ENCODE measurements at places on chromosomes 5 and 9. TPM values are rescaled to one million over a fixed set of nuclear protein-coding genes. Genes with fewer than 3 reads are reported as not detected.

- DNase-seq = no peak
- no peaks in the 10 kb centered on the region for H3K36me3 ChIP-seq
- H3K4me1 ChIP-seq = peaks cover 6% of the 10 kb centered on the region
- no peak overlapping the region for H3K27ac ChIP-seq
Measured at GRCh38 chr5:19886123-19886917, 101.7 kb downstream of the CDH18 start.

DNA sequence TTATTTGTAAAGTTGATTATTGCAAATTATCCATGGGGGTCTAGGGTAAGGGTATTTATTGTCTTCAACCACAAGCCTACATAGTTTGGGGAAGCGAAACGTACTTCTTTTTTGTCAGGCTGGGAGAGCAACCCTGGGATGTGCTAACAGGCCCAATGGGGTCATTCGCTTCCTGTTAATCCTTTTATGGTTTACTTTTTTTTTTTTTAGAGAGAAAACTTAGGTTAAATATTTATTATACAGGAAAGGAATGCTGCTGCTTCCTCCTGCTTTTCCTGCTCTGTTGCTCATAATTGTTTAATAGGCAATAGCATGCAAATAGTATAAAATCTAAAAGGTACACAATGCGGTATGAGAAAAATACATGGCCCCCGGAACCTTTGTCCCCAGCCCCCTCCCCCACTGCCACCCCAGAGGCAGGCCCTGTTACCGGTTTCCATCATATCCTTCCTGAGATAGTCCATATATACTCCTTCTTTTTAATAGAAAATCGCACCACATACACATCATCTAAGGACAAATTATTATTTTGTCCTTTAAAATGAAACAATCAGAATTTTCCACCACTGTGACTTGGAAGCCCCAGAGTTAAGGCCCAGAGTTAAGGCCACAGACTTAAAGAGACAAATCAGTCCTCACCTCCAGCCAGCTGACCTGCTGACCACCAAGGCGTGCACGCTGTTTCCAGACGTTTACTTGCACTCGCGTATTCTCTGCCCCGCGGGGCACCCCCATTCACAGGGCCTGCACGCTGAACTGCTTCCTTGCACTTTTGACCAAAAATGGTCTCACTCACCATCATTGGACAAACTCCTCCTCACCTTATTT, 83.9 kb downstream of the NDFIP1 start:
- H3K4me3 ChIP-seq = no peak overlapping the region
- H3K4me1 ChIP-seq = peaks cover 5% of the 10 kb centered on the region
- no peaks in the 10 kb centered on the region for H3K27me3 ChIP-seq

GRCh38 chr9:137459601-137460362, 648 bp upstream of the NSMF start:
- peak overlapping the region; percentile 62 for H3K4me3 ChIP-seq
- H3K36me3 ChIP-seq = peaks cover 36% of the 10 kb centered on the region
- no peak for DNase-seq
- peak overlapping the region; percentile 85 for H3K27ac ChIP-seq

DNA sequence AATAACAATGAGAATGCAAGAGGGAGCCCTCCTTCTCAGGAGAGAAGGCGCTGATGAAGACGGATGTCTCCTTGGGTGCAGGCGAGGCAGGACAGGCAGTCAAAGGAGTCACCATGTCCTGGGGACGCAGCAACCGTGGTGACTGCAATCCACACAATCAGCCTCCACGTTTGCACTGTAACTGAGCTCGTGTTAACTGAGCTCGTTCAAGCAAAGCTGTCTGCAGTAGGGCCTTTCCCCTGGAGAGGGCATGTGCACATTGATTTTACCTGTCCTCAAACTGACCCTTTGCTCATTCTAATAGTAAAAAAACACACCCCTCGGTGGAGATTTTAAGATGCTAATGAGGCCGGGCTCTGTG, 2.8 kb downstream of the SARDH start:
- H3K27ac ChIP-seq = no peak overlapping the region
- no peaks in the 10 kb centered on the region for H3K36me3 ChIP-seq
- DNase-seq = no peak
- H3K27me3 ChIP-seq = peaks cover 4% of the 10 kb centered on the region
- peaks cover 22% of the 10 kb centered on the region for H3K4me1 ChIP-seq

DNA sequence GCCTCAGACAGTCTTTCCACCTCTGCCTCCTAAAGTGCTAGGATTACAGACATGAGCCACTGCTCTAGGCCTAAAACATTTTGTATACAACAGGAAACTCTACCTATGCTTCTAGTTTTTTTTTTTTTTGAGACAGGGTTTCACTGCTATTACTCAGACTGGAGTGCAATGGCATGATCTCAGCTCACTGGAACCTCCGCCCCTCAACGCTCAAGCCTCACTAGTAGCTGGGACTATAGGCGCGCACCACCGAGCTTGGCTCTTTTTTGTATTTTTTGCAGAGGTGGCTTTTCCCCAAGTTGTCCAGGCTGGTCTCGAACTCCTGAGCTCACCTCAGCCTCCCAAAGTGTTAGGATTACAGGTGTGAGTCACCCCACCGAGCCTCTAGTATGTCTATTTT, 5.4 kb downstream of the HSPA9 start:
- no peak overlapping the region for H3K27ac ChIP-seq
- H3K36me3 ChIP-seq = peaks cover 86% of the 10 kb centered on the region
- H3K27me3 ChIP-seq = no peaks in the 10 kb centered on the region
- H3K4me1 ChIP-seq = peaks cover 55% of the 10 kb centered on the region
- DNase-seq = no peak

- H3K27me3 ChIP-seq = no peaks in the 10 kb centered on the region
- no peaks in the 10 kb centered on the region for H3K4me1 ChIP-seq
- no peak for DNase-seq
- H3K4me3 ChIP-seq = no peak overlapping the region
Measured at GRCh38 chr5:156031181-156031580, 295.8 kb upstream of the SGCD start.

GRCh38 chr5:40991168-40991980, 79.8 kb downstream of the MROH2B start:
- H3K4me1 ChIP-seq = peaks cover 27% of the 10 kb centered on the region
- DNase-seq = peak; percentile 52
- H3K4me3 ChIP-seq = no peak overlapping the region
- peak overlapping the region; percentile 73 for H3K27ac ChIP-seq

Gene CCNG1
- 103 TPM for polyA plus RNA-seq

Gene COL23A1
- polyA plus RNA-seq = 0.83 TPM

DNA sequence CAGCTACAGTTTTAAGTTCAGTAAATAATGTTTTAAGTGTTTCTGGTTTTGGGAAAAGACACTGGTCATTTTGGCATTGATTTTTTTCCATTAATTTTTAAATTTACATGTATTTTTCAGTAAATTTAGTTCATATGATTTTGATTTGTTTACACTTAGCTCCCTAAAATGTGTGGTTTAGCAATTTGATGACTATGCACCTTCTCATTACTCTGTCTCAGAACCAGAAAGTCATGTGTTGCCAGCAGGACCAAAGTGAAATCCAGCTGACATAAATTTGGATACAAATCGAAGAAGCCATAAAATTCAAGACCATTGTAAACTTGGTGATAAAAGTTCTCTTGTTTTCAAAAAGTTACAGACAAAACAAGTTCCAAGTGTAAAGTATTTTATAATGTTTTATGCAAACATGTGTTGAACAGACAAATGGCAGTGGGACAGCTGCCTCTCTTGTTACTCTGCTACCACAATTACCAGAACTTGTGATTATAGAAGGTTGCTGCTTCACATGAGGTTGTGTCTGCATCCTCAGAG, 354.8 kb downstream of the NR2F1-AS1 start:
- H3K27ac ChIP-seq = no peak overlapping the region
- no peak overlapping the region for H3K4me3 ChIP-seq
- no peaks in the 10 kb centered on the region for H3K36me3 ChIP-seq
- no peaks in the 10 kb centered on the region for H3K4me1 ChIP-seq

DNA sequence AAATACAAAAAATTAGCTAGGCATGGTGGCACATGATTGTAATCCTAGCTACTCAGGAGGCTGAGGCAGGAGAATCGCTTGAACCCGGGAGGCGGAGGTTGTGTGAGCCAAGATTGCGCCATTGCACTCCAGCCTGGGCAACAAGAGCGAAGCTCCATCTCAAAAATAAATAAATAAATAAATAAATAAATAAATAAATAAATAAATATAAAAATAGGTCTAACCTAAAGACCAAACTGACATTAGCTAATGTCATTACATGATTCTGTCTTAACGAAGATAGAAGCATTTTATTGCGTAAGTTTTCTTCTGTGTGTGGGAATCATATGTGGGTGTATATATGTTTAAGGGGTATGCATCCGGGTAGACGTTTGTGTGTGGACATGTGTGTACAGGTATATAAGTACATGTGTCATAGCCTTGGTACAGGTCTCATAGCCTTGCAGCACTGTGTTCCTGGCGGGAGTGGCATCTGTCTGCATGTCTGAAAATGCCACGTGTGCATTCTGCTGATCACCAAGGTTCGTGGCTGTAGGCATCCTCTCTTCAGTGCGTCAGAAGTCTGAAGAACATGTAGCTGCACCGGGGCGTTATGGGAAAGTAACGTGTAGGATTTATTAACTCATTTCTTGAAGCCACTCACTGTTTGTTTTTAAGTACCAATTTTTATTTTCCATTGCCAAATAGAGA, 298.1 kb downstream of the NR3C1 start:
- DNase-seq = no peak
- H3K27ac ChIP-seq = no peak overlapping the region
- H3K36me3 ChIP-seq = no peaks in the 10 kb centered on the region
- H3K4me1 ChIP-seq = peaks cover 6% of the 10 kb centered on the region
- no peak overlapping the region for H3K4me3 ChIP-seq

Gene PCDHGB3
- 0.08 TPM for polyA plus RNA-seq

Gene MAMDC4
- polyA plus RNA-seq = 3.1 TPM

DNA sequence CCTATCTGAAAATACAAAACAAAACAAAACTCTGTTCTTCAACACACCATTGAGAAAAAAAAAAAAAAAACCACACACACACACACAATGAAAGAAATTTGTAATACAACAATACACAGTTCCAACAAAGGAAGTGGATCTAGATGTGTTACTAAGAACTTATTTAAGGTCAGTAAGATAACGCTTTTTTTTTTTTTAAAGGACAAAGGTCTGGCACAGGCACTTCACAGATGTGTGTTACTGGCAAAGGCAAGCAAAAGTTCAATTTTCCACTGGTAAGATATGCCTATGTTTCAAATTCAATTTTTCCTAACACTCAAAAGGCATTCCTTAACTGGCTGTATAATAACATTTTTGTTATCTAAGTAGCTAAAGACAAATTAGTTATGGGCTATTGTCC, 3.6 kb downstream of the RFK start:
- DNase-seq = no peak
- H3K36me3 ChIP-seq = peaks cover 36% of the 10 kb centered on the region
- H3K4me3 ChIP-seq = no peak overlapping the region
- H3K27me3 ChIP-seq = no peaks in the 10 kb centered on the region
- H3K4me1 ChIP-seq = peaks cover 34% of the 10 kb centered on the region
- H3K27ac ChIP-seq = peak overlapping the region; percentile 11

- no peak overlapping the region for H3K27ac ChIP-seq
- H3K36me3 ChIP-seq = no peaks in the 10 kb centered on the region
- no peak overlapping the region for H3K4me3 ChIP-seq
- H3K27me3 ChIP-seq = no peaks in the 10 kb centered on the region
Measured at GRCh38 chr5:33316773-33317172, 124.0 kb upstream of the TARS1 start.

GRCh38 chr5:115028557-115028956, 141.2 kb downstream of the TRIM36 start:
- no peak overlapping the region for H3K27ac ChIP-seq
- H3K36me3 ChIP-seq = no peaks in the 10 kb centered on the region
- H3K4me1 ChIP-seq = no peaks in the 10 kb centered on the region
- no peaks in the 10 kb centered on the region for H3K27me3 ChIP-seq

Gene PCDHAC2
- 0.19 TPM for polyA plus RNA-seq

DNA sequence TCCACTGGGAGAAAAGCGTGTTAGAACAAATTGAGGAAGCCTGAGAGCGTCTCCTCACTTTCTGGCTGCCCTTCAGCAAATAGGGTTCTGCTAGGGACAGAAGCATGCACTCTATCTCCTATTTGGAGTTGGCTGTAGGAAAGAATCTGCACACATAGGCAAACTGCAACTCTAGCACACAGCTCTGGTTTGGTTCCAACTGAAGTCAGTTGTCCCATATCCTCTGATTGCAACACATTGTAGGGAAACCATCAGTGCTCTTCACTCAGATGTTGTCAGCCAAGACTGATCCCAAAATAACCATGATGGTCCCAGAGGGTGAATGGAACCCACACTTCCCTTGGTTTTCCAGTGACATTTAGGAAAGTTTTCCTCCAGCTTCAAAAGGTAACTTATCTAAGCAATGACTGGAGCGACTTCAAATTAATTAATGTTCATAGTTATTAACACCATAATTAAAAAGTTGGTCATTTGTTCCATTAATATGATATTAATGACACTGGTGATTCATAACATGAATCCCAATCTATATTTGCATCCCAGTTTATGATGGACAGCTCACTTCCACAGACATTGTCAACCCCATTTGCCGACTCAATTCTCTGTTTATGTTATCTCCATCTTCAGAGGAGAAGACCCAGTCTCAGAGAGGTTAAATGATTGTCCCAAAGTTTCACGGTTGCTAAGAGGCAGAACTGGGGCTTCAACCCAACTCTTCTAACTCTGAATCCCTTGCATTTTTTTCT, 136.7 kb upstream of the ZNF462 start:
- no peak overlapping the region for H3K27ac ChIP-seq
- H3K36me3 ChIP-seq = no peaks in the 10 kb centered on the region
- no peaks in the 10 kb centered on the region for H3K4me1 ChIP-seq

DNA sequence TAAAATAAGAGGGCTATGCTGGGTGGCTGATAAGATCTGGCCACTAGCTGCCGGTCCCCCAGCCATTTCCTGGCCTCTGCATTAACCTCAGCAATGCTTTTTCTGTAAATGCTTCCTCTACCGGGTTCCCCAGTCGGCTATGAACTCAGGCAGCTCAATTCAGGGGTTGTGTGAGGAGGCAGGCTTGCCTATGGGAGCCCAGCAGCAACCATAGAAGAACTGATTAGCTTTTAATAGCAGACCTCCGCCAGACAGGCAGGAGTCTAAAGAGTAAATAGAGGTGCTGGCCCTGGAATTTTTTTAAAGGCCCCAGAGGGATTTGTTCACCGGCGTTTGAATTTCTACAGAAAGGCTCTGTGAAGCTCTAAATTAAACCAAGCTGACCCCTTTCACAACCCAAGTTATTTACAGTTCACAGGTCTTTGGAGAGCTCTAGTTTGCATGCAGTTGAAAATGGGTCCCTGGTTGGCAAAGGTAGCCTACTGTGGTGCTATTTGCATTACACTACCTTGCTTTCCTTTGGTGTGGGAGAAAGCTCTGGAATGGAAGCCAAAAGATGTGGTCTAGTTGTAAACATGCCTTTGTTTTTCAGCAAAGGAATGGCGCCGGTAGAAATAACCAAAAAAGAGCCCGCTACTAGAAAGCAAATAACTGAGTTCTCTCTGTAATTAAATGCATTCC, 289.7 kb upstream of the SEMA6A start:
- peaks cover 9% of the 10 kb centered on the region for H3K4me1 ChIP-seq
- DNase-seq = peak; percentile 17

Gene CD274
- 0.46 TPM for polyA plus RNA-seq

- no peaks in the 10 kb centered on the region for H3K27me3 ChIP-seq
- H3K27ac ChIP-seq = no peak overlapping the region
- no peaks in the 10 kb centered on the region for H3K36me3 ChIP-seq
- no peak for DNase-seq
- no peaks in the 10 kb centered on the region for H3K4me1 ChIP-seq
Measured at GRCh38 chr5:15794052-15794985, 294.3 kb downstream of the FBXL7 start.
